Fibroblast of the aortic adventitia (primary cell): ENCODE measurements at places on chromosomes 2 and 18.

GRCh38 chr18:38022234-38022633 is 456.6 kb upstream of the CELF4 start:
- DNase-seq = no peak

- no peak for DNase-seq
Measured at GRCh38 chr2:9020267-9020666, 16.8 kb upstream of the MBOAT2 start.

- peak; percentile 6 for DNase-seq
Measured at GRCh38 chr2:204950695-204951346, 405.5 kb downstream of the PARD3B start.

- peak; percentile 62 for DNase-seq
Measured at GRCh38 chr2:46267616-46268015, 29.6 kb upstream of the EPAS1 start.

DNA sequence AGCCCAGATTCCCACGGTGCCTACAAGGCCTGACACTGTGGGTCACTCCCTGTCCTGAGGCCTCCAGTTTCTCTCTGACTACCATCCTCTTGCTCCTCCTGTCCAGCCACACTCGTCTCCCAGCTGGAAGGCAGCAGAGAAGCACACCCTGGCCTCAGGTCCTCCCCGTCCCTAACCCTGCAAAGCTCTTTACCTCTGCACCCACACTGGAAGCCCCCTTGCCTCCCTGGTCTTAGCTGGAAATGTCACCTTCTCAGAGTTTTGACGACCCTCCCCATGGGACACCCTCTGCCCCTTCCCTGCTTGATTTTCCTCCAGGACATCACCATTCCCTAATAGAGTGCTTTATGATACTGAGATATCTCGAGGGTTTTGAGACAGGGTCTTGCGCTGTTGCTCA is 10.6 kb downstream of the RNU2-63P start:
- no peak for DNase-seq

DNA sequence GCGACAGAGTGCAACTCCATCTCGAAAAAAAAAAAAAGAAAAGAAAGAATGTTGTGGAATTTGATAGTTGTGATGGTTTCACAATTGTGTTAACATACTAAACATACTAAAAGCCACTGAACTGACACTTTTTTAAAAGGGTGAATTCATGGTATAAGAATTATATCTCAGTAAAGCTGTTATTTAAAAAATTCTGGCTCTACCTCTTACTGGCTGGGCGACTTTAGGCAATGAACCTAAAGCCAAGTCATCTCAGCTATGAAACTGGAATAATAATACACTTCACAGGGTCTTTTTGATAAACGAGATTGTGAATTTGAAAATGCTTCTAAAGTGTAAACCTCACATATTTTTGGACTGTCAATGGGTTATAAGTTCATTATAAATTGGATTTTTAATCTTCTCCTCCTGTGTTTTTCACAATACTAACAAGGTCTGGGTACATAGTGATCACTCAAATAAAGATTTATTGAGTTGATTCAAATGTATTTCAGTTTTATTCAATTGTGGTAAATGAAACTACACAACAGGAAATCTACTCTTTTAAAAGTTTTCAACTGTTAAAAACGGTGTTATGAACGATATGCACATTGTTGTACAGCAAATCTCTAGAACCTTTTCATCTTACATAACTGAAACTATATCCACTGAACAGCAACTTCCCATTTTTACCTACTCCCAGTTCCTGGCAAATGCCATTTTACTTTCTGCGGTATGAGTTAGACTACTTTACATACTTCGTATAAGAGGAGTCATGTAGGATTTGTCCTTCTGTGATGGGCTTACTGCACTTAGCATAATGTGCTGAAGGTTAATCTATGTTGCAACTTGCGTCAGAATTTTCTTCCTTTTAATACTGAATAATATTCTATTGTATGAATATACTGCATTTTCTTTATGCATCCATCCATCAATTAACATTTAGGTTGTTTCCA is 43.0 kb upstream of the GTF2A1L start:
- no peak for DNase-seq

- DNase-seq = no peak
Measured at GRCh38 chr18:34744569-34744968, 34.5 kb downstream of the DTNA start.

GRCh38 chr2:99543247-99543646 is 53.4 kb upstream of the REV1 start:
- DNase-seq = no peak

DNA sequence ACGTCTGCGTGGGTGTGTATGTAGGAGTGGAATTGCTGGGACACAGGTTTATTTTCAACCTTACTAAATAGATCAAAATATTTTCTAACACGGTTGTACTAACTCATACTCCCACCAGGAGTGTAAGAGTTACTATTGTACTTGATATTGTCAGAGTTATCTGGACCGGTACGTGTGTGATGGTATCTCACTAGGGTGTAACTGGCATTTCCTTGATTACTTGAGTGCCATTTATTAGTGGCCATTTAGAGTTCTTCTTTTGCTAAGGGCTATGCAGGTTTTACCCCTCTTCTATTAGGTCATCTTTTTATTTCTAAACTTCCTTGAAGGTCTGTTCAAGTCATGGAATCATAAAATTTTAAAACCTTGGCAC is 33.5 kb downstream of the CENPO start:
- DNase-seq = no peak

DNA sequence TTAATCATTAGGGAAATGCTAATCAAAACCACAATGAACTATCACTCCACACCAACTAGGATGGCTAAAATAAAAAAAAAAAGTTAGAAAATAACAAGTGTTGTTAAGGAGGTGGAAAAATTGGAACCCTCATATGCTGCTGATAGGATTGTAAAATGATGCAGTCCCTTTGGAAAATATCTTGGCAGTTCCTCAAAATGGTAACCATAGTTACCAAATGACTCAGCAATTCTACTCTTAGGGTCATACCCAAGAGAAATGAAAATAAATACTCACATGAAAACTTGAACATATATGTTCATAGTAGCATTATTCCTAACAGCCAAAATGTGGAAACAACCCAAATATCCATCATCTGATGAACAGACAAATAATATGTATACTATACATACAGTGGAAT is 15.7 kb upstream of the ACVR2A start:
- peak; percentile 92 for DNase-seq

DNA sequence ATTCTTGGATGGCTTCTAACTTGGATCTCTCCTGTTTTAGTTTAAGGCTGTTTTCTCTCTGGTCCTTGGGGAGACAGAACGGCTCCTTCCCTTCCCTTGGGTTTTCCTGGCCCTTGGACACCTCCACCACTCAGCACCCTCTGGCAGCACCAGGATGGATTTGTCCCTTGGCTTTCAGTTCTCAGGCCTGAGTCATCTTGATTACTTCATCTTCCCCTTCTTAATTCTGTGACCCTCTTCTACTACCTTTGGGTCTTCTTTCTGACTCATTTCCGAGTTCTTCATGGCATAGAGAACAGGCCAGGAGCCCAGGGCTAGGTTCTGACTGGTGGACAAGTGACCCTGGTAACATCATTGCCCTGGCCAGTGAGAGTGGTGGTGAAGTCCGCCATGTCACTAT is 14.9 kb downstream of the IGFBP2 start:
- DNase-seq = peak; percentile 46

DNA sequence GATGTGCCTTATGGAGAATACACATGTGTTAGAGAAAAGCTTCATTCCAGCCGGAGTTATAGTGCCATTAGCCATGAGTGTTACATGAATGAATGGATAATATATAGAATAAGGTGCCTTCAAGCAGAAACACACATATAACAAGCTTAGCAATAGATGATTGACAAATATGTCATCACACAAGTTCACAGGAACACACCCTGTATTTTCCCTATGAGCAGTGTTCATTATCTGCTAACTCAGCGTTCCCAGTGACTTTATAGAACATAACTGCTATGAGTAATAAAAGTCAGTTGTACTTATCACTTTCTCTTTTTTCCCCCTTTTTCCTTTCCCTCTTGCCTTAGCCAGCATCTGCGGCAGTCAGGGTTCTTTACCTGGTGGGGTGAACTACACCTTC is 65.1 kb downstream of the TIMM21 start:
- DNase-seq = no peak

GRCh38 chr2:158823486-158824237 is 28.5 kb downstream of the DAPL1 start:
- no peak for DNase-seq

GRCh38 chr2:62817348-62817747 is 111.8 kb downstream of the EHBP1 start:
- DNase-seq = no peak

- DNase-seq = peak; percentile 72
Measured at GRCh38 chr2:75560768-75561565, at the start of gene EVA1A. TSS of gene EVA1A (minus strand) at chr2:75560939. CDS start at chr2:75518140, 42,799 bp downstream.

- DNase-seq = no peak
Measured at GRCh38 chr2:219435701-219436100, 1.1 kb downstream of the SPEG start.

GRCh38 chr18:44885507-44885906 is 204.8 kb downstream of the SETBP1 start:
- no peak for DNase-seq

DNA sequence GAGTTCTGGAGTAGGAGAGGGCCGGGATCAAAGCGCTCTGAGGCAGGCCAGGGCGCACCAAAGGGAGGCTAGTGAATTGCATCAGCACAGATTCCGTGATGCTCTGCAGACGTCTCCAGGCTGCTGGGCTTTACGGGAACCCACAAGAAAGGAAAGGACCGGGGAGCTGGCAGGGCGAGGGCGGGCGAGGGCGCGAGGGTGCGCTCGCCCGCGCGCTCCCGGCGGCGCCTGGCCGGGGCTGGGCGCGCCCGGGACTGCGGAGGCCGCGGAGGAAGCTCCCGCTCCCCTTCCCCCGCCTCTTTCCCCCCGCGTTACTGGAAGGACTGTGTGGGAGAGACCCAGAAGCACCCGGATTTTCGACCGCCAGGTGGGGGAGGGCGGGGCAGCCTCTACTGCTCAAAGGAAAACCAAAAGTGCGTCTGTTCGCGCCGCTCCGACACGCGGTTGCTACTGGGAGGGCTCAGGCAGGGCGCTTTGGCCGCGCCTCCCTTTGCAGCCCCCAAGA is 2.4 kb upstream of the FOSL2 start:
- peak; percentile 97 for DNase-seq

DNA sequence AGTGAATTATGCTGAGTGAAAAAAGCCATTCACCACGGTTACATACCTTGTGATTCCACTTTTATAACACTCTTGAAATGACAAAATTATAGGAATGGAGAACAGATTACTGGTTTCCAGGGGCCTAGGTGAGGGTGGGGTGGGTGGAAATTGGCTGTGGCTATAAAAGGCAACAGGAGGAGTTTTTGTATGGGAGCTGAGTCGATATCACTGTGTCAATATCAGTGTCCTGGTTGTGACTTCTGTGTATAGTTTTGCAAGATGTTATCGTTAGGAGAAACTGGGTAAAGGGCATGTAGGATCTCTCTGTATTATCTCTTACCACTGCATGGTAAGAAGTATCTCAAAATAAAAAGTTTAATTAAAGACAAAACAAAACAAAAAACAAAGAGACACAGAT is 84.3 kb downstream of the EDAR start:
- no peak for DNase-seq

DNA sequence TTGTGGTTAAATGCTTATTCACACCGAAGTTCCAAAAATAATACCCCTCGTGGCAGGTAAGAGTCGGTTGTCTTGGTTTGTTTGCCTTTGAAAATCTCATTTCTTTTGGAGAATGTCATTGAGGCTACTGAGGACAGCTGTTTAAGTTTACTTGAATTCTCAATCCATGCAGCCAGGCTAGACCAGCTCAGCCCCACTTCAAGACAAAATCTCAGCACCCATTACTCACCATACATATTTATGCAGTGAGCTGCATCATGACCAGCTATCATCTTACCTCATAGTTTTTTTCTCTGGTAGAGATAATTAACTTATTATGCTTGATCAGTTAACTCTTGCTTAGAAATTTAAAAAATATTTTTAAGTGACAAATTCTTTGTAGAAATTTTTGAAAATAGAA is 115.9 kb downstream of the HAUS1 start:
- peak; percentile 49 for DNase-seq

DNA sequence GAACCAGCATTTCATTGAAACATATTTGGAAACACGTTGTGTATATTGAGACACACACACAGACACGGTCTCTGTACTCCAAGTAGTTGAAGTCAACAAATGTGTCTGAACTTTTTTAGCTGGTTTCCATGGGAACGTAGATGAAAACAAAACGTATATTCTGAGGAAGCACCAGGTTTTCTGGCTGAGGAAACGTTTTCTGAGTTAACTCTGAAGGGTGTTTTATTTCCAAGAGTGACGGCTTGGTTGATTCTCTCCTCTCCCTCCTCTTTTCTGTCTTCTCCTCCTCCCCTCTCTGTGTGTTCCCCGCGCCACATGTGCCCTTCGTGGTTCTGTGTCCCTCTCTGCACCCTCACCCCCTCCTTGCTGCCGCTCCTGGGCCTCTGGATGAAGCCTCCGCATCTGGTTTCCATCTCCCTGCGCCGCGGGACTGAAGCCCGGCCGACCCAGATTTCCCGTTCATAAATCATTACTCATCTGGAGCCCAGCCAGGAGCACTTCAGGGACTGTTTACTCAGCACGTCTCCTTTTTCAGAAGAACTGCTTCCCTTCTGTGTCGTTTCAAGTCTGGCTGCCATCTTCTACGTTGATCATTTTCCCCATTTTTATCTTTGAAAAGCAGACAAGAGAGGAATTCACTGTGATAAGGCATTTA is 122.7 kb downstream of the COL6A3 start:
- peak; percentile 100 for DNase-seq

DNA sequence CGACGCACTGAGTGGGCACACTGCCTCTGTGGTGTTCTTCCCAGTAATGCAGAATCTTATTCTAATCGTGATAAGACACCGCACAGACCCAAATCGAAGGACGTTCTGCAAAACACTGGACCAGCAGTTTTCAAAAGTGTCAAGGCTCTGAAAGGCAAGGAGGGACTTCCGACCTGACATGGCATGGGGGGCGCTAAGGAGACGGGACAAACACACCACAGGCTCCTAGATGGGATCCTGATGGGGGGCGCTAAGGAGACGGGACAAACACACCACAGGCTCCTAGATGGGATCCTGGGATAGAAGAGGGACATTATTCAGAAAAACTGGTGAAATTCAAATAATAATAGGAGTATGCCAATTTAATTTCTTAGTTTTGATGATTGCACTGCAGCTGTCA is 191.4 kb downstream of the LDLRAD4 start:
- no peak for DNase-seq

- DNase-seq = no peak
Measured at GRCh38 chr2:60475123-60475830, 78.2 kb downstream of the BCL11A start.

DNA sequence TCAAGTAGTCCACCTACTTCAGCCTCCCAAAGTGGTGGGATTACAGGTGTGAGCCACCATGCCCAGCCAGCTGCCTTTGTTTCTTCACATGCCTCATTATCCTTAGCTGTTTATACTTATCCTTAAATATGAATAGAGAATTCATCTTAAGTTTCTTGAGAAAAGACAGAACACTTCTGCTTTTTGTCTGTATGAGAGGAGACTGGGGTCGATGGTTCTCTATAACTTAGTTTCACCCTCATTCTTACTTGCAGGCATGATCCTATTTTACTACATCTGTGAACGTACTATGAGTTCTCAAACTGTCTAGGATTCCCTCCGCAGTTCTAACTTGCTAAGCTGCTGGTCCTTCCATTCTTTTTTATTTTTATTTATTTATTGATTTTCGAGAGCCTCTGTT is 20.4 kb downstream of the PPM1B start:
- DNase-seq = no peak
